ENCODE measurements at places on chromosomes 2 and 18. TPM values are rescaled to one million over a fixed set of nuclear protein-coding genes. Genes with fewer than 3 reads are reported as not detected.

Gene CD207
- not detected for total RNA-seq

Gene TGFBRAP1
- total RNA-seq, result 11.9 TPM

Gene MOGAT1
- total RNA-seq, result not detected

Gene L3MBTL4
- total RNA-seq, result not detected

Gene POU3F3
- not detected for total RNA-seq

Gene SAG
- total RNA-seq, result not detected

Gene ACAA2
- 23.6 TPM for total RNA-seq

Gene SRBD1
- total RNA-seq, result 16.1 TPM

Gene UGT1A10
- not detected for total RNA-seq

Gene MSH2
- 23.0 TPM for total RNA-seq

Gene PLCD4
- 0.35 TPM for total RNA-seq

Gene HIBCH
- 30.8 TPM for total RNA-seq

Gene CAVIN2
- 13.0 TPM for total RNA-seq
